ENCODE measurements at places on chromosomes 6 and 20.
A peak's percentile ranks its signal among the peaks of the same experiment; 100 is the strongest.

DNA sequence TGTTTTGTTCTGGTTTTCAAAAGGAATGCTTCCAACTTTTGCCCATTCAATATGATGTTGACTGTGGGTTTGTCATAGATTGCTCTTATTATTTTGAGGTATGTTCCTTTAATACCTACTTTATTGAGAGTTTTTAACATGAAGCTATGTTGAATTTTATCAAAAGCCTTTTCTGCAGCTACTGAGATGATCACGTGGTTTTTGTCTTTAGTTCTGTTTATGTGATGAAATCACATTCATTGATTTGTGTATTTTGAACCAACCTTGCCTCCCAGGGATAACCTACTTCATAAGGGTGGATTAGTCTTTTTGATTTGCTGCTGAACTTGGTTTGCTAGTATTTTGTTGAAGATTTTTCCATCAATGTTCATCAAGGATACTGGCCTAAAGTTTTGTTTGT lies 92.7 kb upstream of the TCF21 start:
- DNase-seq: no peak

DNA sequence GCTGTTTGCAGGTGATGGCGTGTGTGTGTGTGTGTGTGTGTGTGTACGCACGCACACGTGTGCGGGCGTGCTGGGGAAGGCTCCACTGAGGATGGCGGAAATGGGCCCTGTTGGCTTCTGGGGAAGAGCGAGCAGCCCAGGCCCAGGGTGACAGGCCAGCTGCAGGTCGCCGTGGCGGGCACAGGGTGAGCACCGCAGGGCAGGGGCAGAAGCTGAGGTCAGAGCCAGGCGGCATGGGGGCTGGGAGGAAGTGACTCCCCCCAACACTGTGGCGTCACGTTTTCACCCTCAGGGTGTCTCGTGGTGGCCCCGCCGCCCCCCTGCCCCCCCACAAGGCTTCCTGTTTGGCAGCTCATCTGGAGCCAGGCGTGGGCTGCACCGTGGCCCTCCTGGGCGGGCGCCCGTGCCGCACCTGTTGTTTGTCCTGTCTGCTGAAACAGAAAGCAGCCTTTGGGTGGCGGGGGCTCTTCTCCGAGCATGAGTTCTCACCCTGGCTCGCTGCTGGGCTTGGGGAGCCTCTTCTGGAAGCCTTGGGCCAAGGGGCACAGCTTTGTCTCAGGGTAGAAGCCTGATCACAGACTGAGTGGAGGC lies 7.1 kb downstream of the RBM38 start:
- DNase-seq: peak; percentile 27

DNA sequence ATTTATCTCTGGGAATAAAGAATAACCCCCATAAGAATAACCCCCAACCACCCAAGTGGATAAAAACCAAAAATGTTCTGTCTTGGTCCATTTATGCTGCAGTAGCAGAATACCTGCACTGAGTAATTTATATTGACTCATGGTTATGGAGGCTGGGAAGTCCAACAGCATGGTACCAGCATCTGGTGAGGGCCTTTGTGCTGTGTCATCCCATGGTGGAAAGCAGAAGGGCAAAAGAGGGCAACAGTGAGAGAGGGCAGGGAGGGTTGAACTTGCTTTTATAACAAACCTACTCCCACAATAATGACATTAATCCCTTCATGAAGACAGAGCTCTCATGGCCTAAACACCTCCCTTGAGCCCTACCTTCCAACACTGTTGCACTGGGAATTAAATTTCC lies 133.7 kb downstream of the ERMARD start:
- no peak for DNase-seq

- no peak for DNase-seq
Measured at GRCh38 chr20:3687655-3688054, 5.8 kb upstream of the ADAM33 start.

DNA sequence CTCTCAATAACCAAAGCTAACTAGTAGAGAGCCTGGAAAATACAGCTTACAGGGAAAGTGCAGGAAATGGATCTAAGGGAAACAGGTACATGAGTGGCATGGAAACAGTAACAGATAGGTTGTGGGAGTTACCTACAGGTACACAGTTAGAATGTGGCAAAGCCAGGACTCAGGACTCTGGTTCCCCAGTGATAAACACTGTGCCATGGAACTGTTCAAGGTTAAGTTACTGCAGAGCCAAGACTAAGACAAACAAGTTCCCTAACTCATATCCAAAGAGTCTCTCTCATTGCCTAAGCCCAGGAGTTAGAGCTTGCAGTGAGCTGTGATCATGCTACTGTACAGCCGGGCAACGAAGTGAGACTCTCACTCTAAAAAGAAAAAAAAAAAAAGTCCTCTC lies 6.6 kb downstream of the MED20 start:
- DNase-seq: no peak

DNA sequence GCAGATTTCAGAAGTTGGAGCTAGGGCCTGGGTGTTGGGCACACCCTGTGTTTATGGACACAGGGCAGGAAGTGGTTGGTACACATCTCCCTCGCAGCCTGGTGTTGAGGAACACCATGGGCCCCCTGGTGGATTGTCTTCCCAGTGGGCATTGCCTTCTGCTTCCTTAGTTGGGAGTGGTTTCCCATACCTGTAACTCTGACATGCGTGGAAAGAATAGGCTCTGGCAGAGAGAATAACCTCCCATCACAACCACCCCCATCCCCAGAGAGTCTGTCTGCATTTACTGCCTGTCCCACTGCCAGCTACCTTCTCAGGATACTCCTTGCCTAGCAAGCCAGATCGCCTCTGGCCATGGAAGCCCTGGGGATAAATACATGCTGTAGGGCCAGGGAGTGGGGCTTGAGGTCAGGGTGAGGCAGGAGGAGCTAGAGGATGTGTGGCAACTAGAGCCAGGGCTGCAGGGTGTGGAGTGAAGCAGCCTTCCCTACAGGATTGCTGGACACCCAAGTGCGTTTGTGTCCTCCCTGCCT lies 14.7 kb downstream of the LRRC73 start:
- no peak for DNase-seq

DNA sequence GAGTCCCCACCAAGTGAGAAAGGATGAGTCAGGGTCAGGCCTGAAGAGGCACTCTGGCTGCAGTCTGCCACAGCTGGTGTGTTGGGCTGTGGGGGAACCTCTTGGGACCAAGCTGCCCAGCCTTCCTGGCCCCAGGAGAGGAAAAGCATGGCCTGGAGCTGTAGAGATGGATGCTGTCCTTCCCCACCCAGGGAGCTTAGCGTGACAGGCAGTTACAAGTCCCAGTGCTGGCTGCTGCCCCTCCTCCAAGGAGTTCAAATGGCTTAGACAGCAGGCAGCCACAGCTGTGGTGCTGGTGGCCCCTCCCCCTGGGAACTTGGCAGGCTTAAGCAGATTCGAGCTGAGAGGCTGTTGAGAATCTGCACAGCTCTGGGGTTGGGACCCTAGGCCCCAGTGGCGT lies 253.2 kb downstream of the PLCB1 start:
- no peak for DNase-seq

- DNase-seq: peak; percentile 43
Measured at GRCh38 chr6:122947355-122947754, 48.7 kb upstream of the CLVS2 start.

DNA sequence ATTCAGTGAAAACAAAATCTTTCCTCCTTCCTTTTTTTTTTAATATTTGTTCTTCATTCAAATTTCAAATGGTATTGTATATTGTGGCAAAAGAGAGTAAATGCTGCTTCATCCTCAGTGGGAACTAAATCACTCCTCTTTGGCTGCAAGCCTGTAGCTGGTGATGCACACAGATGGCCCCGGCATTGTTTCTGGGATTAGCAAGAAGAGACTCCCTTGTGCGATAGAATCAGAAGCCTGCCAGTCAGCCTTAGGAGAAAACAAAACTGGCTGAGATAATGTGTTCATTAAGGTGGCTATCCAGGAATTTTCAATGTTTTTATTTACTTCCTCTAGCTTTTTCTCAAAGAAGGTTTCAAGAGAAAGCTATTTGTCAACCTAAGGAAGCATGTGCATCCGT lies 20.7 kb upstream of the ELOVL2 start:
- DNase-seq: no peak

- no peak for DNase-seq
Measured at GRCh38 chr6:127177923-127178231, 59.4 kb downstream of the RSPO3 start.

DNA sequence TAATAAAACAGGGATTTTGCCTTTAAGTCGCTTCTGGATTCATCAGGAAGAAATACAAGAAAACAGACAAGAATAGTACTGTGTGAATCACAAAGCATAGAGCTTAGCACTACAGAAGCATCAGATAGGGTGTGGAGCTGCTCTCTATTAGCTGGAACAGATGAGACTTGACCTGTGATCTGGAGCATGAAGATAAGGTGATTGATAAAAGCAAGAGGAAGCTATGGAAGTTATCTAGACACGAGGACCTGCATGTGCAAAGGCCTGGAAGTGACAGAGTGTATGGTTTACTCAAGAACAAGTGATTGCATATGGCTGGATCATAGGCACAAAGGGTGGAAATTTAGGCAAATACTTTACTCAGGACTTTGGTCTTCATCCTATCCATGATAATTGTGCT lies 112.9 kb upstream of the MLIP start:
- no peak for DNase-seq

GRCh38 chr6:10531503-10531902 lies 10.4 kb downstream of the GCNT2 start:
- DNase-seq: peak; percentile 19

- DNase-seq: no peak
Measured at GRCh38 chr20:5835871-5836270, 85.7 kb downstream of the SHLD1 start.

DNA sequence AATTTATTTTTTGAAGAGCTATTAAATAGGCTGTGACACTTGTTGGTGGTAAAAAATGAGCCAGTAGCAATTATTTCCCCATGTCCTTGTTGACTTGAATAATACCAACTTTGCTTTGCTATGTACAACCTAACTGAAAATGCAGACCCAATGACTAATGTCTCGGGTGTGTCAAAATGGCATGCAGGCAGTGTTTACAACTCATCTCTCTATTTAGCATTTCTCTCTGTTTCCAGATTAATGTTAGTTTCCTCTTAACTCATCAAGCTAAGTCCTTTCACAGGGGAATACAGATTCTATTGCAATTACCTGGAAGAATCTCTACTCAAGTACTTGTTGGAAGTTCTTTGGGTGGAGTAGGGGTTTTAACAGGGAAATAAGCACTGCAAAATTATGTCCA lies 504.4 kb downstream of the BCKDHB start:
- DNase-seq: no peak

- no peak for DNase-seq
Measured at GRCh38 chr6:141335477-141336273, 797.0 kb upstream of the GJE1 start.

- DNase-seq: peak; percentile 75
Measured at GRCh38 chr20:3222635-3223600, 13.6 kb downstream of the ITPA start.

Data from Kasumi-1 (cell line).